DND-41 (cell line): ENCODE measurements at places on chromosomes 7 and 10.

DNA sequence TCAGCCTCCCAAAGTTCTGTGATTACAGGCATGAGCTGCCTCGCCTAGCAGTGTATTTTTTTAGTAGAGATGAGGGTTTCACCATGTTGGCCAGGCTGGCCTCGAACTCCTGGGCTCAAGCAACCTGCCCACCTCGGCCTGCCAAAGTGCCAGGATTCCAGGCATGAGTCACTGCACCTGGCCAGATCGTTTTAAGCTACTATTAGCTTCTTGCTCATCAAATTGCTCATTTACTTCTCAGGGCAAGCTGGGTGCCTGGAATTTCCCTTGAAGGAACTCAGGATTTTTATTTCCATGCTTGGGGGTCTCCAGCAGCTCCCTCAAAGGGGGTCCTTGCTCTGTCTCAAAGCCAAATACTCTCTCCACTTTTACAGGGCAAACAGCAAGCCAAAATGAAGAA lies 798.0 kb upstream of the AUTS2 start:
- DNase-seq = no peak

GRCh38 chr7:8263048-8263447 lies 1.1 kb upstream of the ICA1 start:
- no peak for DNase-seq

DNA sequence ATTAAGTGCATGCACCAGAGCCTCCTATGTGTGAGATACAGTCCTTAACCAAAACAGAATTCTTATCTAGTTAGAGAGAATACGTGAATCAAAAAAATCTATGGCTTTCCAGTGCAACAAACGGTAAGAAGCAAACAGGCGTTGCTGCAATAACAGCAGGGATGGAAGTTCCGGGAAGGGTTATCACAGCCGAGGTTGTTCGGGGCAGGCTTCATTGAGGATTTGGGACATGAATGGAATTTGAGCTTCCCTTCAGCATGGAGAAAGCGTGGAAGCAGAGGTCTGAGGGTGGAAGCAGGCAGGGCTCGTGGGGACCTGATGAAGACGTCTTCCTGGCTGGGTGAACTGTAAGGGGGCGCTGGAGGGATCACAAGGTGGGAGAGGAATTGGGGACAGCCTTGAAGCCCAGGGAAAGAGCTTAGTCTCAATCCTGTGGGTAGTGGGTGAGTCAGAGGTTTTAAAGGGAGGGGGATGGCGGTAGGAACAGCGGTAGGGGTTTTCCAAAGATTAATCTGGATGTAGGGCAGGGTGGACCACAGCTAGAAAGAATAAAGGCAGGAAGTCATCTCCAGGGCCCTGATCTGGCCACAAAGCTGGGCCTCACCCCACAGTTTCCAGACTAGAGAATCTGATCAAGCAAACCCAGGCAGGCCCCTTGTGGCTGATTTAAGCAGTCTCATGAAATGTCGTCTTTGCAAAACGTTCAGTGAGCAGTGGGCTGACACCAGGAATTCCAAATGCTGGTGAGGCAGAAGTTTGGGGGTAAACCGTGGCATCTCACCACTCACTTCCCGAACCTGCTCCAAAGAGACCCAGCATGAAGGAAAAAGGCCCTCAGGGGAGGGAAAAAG lies 65.1 kb downstream of the CALML3 start:
- DNase-seq = no peak

GRCh38 chr7:73769481-73770001 lies 529 bp downstream of the CLDN3 start:
- no peak for DNase-seq

- DNase-seq = no peak
Observed at GRCh38 chr7:73518470-73518869, 3.6 kb downstream of the BAZ1B start.

GRCh38 chr10:132163278-132163765 lies 23.4 kb upstream of the DPYSL4 start:
- peak; percentile 20 for DNase-seq

- no peak for DNase-seq
Observed at GRCh38 chr7:95723583-95724180, 48.7 kb upstream of the DYNC1I1 start.

DNA sequence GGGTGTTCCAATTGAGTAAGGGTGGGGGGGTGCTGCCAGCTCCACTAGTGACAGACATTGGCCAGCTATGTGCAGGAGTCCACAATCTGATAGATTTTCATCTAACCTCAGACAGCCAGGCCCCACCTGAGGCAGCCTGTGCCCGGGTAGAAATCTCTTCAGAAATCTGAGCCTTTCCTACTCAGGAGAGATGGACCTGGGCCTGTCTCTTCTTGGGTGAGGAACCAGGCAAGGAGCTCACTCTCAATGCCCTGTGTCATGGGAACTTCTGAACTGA lies 86.9 kb downstream of the UBE2H start:
- DNase-seq = no peak

- DNase-seq = no peak
Observed at GRCh38 chr7:106644999-106645398, 16.0 kb downstream of the CCDC71L start.

DNA sequence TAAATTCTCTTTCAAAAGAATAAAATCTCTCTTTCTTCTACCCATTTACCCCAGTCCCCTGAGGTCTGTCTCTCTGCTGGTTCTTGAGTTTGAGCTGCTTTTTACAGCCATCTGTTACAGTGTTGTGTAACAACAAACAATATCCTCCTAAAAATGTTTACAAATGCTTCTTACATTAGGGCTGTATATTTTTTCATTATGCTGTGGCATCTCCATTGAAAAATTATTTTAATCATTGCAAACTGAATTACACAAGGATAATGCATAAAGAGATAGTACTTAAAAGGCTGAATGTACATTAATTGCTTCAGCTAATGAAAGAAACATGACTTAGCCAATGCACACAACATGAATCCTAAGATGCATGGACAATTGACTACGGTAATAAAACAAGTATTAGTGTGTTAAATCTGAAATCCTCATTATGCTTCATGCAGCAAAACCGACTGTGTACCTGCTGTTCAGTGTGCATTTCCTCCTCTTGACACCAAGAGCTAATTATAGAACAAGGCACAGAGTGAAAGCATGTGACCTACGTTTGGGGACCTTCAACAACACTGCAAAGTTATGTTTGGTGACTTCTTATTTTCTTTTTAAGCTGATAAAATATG lies 181.7 kb upstream of the RHOBTB1 start:
- no peak for DNase-seq

- DNase-seq = no peak
Observed at GRCh38 chr10:86253091-86254072, 113.2 kb downstream of the GRID1 start.

- no peak for DNase-seq
Observed at GRCh38 chr7:105215182-105215581, 173.5 kb downstream of the SRPK2 start.

DNA sequence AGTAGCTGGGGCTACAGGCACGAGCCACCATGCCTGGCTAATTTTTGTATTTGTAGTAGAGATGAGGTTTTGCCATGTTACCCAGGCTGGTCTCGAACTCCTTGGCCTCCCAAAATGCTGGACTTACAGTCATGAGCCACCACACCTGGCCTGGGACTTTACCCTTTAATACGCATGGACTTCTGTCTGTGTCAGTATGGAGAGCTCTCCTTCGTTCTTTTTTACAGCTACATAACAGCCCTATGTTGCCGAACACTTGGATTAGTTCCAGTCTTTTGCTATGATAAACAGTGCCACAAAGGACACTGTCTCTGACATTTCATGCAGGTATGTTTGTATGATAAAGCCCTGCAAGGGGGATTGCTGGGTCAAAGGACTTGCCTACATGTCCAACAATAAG lies 10.9 kb upstream of the OAT start:
- DNase-seq = no peak
